ENCODE measurements at places on chromosomes 7 and 10.

DNA sequence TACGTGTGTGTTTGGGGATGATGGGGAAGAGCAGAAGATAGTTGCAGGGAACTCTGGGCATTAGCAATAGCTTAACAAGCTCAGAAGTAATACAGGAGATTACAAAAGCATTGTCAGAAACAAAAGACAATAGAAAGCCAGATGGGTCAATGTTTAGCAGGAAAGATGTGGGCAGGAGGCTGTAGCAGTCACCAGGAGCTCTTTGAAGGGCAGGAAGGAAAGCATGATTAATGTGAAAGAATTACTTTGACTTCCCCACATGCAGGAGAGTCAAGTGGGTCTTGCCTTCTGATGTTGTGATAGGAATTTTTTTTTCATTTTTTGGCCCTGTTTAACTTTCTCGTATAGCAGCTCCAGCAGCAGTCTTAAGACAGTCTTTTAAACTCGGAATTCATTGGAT lies 6.0 kb upstream of the SMNDC1 start:
- H3K36me3 ChIP-seq = no peaks in the 10 kb centered on the region
- peaks cover 5% of the 10 kb centered on the region for H3K27me3 ChIP-seq
- DNase-seq = no peak
- H3K27ac ChIP-seq = no peak overlapping the region
- H3K4me3 ChIP-seq = no peak overlapping the region

DNA sequence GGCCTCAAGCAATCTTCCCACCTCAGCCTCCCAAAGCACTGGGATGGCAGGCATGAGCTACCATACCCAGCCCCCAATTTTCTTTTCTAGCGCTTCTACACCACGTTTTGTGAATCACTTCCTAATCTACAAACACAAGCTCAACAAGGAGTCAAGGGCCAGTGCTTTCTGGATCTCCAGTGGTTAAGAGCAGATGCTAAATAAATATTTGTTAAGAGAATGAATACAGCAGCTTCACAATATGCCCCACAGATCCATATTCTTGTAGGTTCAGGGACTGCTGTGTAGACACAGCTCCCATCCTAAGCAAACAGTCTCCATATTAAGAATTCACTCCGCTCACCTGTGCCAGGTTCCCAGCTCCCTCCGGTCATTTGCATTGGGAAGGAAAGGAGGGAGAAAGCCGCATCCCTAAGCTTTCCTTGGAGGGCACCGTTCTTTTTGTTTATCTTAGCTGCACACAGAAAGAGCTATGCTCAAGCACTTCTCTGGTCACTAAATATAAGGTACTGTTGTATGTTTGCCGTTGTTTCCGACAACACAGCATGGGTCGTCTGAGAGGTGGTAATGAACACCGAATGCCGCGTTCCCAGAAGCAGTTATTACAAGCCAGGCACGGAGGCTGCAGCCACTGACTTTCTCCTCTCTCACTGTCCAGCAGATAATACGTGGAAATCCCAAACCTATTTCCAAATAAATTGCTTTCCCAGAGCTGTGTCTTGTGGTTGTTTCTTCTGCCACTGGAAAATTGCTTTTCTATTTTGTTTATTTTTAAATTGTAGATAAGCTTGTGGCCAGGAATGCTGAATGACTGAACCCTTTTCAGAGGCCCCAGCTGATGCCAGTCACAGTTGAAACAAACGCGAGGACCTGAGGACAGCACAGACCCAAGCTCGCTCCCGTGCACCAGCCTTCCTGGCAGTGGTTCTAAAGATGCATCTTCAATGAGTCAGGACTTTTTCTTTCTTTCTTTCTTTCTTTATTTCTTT lies 217.1 kb downstream of the PRPF18 start:
- H3K27me3 ChIP-seq = no peaks in the 10 kb centered on the region
- H3K4me3 ChIP-seq = no peak overlapping the region
- H3K36me3 ChIP-seq = no peaks in the 10 kb centered on the region
- H3K4me1 ChIP-seq = peaks cover 29% of the 10 kb centered on the region

DNA sequence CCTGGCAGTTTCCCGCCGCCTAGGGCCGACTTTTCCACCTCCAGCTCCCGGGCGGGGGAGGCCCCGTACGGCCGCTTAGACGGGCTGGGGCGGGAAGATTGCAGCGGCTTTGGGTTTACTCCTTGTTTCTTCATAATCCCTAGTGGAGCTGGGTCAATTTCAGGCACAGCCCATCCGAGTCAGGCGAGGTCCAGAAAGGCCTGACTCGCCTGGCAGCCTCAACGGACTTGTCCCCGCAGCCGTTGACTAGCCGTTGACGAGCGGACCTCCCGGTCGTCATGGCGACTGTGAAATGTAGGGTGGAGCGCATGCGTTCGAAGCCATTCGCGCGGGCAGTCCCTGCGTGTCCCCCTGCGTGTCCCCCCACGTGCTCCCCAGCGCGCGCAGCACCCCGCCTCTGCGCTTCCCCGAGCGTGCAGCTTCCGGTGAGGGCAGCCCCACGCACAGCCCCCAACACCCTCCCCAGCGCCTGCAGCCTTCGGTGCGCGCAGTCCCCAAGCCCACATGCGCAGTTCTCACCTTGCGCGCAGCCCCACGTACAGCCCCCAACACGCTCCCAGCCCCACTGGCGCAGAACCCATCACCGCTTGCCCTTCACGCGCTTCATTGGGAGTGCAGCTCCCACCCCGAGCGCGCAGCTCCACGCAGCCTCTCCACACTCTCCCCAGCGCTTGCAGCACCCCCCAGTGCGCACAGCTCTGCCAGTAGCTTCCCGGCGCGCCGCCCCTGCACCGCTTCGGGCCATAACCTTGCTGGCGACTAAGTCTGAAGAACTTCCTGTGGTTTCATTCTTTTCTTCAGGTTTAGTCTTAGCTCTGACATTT lies 67.8 kb downstream of the TBX20 start:
- no peak overlapping the region for H3K27ac ChIP-seq
- DNase-seq = no peak
- peaks cover 8% of the 10 kb centered on the region for H3K4me1 ChIP-seq
- H3K36me3 ChIP-seq = no peaks in the 10 kb centered on the region

- H3K4me3 ChIP-seq = no peak overlapping the region
- no peaks in the 10 kb centered on the region for H3K27me3 ChIP-seq
- DNase-seq = no peak
- H3K27ac ChIP-seq = no peak overlapping the region
- H3K4me1 ChIP-seq = peaks cover 19% of the 10 kb centered on the region
These were observed 158.9 kb upstream of the ASAH2 start for GRCh38 chr10:50410066-50410811.

DNA sequence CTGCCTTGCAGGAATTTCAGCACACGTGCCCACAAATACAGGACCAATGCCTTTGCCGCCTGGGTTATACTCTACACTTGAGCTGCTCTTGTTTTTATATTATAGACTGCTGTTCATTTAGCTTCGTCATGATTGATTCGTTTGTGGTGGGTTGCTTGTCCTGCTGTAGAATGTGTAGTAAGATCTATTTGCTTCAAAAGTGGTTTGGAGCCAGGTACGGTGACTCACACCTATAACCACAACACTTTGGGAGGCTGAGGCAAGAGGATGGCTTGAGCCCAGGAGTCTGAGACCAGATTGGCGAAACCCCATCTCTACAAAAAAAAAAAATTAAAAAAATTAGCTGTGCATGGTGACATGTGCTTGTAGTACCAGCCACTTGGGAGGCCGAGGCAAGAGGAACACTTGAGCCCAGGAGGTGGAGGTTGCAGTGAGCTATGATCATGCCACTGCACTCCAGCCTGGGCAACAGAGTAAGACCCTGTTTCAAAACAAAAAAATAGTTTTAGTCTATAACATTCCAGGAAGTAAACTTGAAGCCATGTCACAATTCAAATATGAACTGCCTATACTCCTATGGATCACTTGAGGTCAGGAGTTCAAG lies 9.0 kb upstream of the RHBDD2 start:
- H3K27ac ChIP-seq = no peak overlapping the region
- H3K36me3 ChIP-seq = no peaks in the 10 kb centered on the region
- DNase-seq = no peak
- peaks cover 5% of the 10 kb centered on the region for H3K27me3 ChIP-seq

- H3K27ac ChIP-seq = no peak overlapping the region
- peaks cover 28% of the 10 kb centered on the region for H3K27me3 ChIP-seq
- no peak for DNase-seq
- H3K36me3 ChIP-seq = peaks cover 15% of the 10 kb centered on the region
- H3K4me1 ChIP-seq = no peaks in the 10 kb centered on the region
- no peak overlapping the region for H3K4me3 ChIP-seq
These were observed 11.5 kb downstream of the OR6B1 start for GRCh38 chr7:144011458-144012230.

Data from naive thymus-derived CD8-positive, alpha-beta T cell (primary cell).